Fibroblast of skin of scalp (primary cell): ENCODE measurements at places on chromosomes 2 and 18.
A peak's percentile ranks its signal among the peaks of the same experiment; 100 is the strongest.

- DNase-seq, result no peak
Measured at GRCh38 chr18:9637036-9637767, 22.8 kb upstream of the PPP4R1 start.

DNA sequence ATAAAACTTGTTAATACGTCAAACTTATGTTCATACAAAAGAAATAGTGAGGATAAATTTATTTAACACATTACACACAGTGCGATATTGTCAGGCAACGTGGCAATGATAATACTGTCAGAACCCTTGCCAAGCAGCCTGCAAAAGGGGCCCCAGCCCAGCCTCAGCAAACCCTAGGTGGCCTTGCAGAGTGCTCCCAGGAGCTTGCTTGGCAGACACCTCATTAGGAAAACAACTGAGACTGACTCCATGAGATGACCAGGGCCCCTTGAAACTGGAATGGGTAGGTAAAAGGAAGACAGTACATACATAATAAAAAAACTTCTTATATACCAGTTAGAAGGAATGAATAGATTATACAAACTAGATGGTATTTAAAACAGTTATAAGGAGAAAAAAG lies 136.6 kb upstream of the EPC2 start:
- DNase-seq, result no peak

DNA sequence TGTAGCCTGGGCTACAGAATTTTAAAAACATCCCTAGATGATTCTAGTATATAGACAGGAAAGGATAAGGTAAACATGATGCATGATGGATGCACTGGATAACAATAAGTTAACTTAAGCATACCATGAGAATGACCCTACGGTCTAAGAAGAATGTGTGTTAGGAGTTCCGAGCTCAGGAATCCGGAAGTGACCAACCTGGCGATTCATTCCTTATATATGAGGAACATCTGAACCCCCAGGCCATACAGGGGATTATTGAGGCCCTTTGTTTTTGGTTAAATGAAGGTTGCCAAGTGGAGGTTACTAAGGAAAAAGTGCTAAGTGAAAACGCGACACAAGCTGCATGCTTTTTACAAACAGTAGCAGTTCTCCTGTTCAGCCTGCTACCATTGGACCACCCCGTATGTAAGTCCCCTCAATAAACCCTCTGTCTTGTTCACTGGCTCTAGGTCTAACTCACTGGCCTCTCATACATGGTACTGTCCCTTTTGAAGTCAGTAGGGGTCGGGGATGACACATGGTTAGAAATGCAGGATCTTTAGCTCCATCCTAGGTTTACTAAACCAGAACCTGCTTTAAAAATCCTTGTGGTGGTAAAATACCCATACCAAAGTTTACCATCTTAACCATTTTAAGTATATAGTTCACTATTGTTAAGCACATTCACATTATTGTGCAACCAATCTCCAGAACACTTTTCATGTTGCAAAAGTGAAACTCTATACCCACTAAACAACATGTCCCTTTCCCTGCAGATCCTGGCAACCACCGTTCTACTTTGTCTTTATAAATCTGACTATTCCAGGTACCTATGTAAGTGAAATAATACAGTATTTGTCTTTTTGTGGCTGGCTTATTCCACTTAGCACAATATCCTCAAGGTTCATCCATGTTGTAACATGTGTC lies 111.0 kb upstream of the MAP4K3 start:
- DNase-seq, result peak; percentile 23

GRCh38 chr18:48100165-48100575 lies 169.7 kb upstream of the SMAD2 start:
- DNase-seq, result no peak

- DNase-seq, result peak; percentile 95
Measured at GRCh38 chr18:43893001-43893637, 615.8 kb upstream of the SYT4 start.

DNA sequence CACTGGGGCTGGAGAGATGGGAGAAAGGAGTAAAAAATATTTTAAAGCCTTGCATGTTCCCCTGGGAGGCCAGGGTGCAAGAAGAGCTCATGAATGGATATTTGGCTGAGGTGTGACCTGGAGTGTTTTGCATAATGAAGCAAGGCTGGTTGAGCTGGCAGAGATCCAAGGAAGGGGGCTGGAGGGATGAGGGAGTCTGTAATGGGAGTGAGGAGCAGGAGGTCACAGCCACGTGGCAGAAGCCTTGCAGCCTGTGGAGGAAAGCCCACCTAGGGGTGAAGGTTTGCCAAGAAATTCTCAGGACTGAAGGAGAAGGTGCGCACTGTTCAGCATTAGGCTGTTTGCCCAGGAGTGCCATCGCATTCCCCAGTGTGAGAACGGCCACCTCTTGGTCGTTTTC lies 40.3 kb upstream of the ATP8B1 start:
- DNase-seq, result no peak

DNA sequence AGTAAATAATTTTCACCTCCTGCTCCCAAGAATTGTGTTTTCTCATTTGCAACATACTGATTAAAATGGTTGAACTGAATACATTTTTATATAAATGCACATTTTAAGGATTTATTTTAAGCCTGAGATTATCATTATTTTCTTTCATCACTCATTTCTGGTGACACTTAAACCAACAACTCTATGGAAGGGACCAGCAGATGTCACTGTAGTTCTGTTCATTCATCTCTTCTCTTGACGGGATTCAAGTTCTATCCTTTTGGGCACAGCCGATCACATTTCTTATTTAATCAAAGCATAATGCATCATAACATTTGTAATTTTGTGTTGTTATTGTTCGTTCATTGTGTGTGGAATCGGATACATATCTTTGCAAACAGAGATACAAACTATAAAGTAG lies 417.9 kb downstream of the HRH4 start:
- peak; percentile 71 for DNase-seq

DNA sequence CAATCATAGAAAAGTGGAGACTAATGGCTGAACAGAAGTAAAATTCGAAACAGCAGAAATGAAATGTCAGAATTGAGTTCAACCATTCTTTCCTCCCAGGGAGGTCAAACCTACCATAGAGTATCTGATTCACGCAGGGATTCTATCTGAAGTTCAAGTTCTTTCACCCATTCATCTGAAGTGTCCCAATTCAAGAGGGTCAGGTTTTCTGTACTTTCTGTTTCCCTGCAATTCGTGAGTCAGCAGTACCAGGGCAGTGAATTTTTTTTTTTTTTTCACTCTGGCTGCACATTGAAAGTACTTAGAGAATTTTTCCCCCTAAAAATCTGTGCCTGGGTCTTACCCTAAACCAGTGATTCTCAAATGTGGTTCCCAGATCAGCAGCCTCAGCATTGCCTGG lies 40.9 kb upstream of the CCDC88A start:
- no peak for DNase-seq

DNA sequence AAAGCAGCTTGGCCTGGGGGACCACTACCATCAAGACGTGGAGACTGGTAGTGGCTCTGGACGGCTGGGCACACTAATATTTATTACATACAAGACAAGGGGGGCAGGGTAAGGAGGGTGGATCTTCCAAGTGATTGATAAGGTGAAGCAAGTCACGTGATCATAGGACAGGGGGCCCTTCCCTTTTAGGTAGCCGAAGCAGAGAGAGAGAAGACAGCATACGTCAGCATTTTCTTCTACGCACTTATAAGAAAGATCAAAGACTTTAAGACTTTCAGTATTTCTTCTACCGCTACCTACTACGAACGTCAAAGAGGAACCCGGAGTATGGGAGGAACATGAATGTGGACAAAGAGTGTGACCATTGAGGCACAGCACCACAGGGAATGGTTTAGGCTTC lies 307.9 kb downstream of the RPIA start:
- no peak for DNase-seq

- no peak for DNase-seq
Measured at GRCh38 chr2:212644195-212644837, 105.7 kb upstream of the ERBB4 start.
